CD4-positive, alpha-beta T cell treated with Interleukin-4 for 4 hours (primary cell): ENCODE measurements at places on chromosomes 7 and 10.

DNA sequence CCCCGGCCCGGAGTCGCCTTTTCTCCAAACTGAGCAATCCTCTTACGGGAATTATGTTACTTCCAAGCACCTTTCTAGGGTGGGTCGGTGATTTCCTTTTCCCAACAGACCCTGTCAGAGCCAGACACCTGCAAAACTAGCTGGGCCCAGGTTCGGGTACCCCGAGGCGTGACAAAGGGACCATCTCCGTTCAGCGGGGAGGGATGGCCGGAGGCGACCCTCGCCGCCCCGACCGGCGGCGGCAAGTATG lies 445 bp downstream of the PPA1 start:
- no peak for DNase-seq

- no peak for DNase-seq
Observed at GRCh38 chr10:93417266-93417665, 64.9 kb downstream of the MYOF start.

GRCh38 chr7:132102391-132102790 lies 473.9 kb downstream of the PLXNA4 start:
- DNase-seq, result no peak

- no peak for DNase-seq
Observed at GRCh38 chr7:92697414-92697813, 107.2 kb upstream of the FAM133B start.

- DNase-seq, result no peak
Observed at GRCh38 chr10:86698207-86698940, 30.1 kb downstream of the LDB3 start.

GRCh38 chr10:98090822-98091221 lies 43.6 kb upstream of the R3HCC1L start:
- DNase-seq, result no peak

DNA sequence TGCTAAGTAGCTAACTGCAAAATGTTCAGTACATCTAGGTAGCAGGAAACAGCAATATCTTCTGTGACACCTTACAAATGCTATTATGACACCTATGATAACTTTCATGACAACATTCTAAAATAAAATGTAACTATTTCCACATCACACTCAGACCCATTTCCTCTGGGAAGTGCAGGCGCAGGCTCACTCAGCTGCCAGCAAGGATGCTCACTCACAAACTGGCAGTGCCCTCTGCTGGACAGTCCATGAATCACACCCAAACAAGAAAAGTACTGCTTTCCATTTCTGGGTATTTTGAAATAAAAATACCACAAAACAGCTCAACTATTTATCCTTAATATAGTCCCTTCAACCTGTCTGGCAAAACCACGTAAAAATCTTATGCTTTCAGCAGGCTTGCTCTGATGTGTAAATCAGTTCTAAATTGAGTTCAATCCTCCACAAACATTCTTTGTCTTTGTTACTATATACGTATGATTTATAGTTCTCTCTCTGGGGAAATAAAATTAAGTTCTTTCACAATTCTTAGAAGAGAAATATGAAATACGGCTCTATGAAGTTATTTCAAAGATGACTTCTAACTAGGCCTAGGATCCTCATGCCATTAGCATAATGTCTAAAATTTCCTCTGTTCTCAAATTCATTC lies 176.6 kb downstream of the PARD3 start:
- DNase-seq, result peak; percentile 68

DNA sequence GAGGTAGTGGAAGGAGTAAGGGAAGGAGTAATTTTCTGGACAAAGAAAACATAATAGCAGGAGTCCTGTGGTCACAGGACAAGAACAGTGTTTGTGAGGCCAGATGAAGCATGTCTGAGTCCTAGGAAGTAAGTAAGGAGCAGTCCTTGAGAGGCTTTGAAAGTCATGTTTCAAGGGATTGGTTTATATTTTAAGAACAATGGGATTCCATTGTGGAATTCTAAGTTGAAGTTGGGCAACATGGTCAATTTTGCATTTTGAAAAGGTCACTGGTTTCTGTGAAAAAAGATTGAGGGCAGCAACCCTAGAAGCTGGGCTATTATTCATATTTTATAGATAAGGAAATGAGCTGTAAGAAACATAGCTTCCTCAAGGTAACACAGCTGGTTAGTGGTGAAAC lies 10.8 kb upstream of the SLC25A28 start:
- no peak for DNase-seq

DNA sequence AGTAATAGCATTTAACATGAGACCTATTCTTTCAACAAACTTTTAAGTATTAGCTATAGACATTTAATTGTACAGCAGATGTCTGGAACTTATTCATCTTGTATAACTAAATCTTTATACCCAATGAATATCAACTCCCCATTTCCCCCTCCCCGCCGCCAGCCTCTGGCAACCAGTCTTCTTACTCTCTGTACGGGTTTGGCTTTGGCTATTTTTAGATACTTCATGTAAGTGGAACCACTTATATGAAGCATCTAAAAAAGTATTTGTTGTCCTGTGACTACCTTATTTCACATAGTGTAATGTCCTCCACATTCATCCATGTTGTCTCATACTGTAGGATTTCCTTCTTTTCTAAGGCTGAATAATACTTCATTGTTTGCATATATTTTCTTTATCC lies 60.8 kb downstream of the RAB18 start:
- no peak for DNase-seq

GRCh38 chr10:69766161-69766910 lies 35.4 kb upstream of the COL13A1 start:
- DNase-seq, result no peak

DNA sequence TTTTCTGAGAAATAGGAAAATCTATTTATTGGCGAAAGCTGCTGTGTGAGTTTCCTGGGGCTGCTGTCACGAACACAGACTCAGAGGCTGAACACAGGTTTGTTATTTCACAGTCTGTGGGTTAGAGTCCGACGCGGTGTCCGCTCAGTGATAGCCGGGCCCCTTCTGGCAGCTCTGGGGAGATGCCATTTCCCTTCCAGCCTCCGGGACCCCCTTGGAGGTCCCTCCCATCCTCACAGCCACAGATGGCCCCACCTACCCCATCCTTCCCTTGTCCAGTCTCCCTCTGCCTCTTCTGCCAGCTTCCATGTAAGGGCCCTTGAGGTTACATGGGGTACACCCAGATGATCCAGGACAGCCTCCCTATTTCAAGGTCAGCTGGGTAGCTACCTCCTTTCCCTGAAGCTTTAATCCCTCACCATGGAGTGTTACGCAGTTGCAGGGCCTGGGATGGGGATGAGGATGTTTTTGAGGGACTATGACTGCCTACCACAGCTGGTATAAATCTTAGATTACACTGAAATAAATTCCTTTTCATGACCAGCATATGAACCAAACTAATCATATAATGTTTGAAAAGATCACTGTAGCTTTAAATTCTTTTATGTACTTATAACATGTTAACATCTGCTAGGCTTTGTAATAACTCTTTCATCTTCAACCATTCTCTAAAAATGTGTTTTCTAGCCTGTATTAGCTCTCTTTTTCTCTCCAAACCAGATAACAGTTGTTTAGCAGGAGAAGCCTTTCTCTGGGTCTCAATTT lies 98.5 kb downstream of the WDR37 start:
- DNase-seq, result no peak

GRCh38 chr7:1532456-1533254 lies 2.2 kb downstream of the MAFK start:
- DNase-seq, result peak; percentile 80

DNA sequence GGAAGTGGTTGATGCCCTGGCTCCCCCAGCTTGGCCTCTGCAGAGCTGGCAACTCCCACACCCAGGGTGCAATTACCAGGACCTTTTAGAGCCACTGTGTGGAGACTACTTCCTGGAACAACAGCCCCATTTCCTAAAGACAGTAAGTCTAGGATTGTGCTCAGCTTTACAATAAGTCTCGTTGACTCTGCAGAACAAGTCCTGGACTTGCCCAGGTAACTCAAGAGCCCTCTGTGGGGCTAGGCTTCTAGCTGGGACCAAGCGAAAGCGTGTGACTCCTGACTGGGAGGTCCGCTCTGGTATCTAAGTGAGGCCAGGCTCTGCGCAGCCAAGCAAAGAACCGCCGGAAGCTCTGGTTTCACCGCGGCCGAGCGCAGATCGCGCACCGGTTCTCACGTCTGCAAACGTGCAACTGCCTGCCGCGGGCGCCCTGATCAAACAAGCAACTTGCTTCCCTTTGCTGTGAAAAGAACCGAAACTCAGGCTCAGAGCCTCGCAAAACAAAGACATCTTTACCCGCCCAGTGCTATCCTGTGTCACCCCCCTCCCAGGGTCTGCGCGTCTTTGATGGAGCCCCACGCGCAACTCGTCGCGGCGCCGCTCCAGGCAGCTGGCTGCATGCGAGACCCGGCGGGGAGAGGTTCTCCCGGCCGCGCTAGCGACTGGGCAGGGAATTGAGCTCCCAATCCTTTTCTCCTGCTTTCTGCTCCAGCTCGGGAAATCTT lies 4.4 kb upstream of the PDLIM1 start:
- DNase-seq, result peak; percentile 30

DNA sequence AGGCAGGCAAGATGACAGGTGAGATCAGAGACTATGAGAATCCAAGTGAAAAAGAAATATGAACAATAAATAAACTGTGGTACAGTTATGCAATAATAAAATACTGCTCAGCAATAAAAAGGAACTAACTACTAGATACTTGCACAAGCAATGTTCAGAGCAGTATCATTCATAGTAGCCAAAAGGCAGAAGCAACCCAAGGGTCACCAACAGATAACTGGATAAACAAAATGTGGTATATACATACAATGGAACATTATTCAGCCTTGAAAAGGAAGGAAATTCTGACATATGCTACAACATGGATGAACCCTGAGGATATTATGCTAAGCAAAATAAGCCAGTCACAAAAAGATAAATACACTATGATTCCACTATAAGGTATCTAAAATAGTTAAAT lies 76.9 kb upstream of the KCNIP2 start:
- DNase-seq, result no peak

- no peak for DNase-seq
Observed at GRCh38 chr10:12013926-12014325, 28.7 kb downstream of the UPF2 start.

DNA sequence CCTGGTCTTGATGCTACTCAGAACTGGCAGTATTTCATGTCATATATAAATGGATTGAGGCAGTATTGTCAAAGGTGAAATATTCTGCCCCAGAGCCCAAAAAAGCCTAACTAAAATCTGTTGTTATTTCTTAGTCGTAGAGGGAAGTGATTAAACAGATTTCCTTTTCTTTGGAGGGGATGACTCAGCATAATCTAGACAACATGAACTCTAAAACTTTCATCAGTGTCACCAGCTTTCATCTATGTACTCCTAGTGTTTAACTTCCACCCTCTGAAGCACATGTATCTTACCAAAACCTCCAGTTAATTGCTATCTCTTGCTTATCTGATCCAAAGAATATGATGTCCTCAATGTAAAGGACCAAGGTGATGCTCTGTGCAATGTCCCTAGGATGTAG lies 97.1 kb upstream of the ARID5B start:
- DNase-seq, result no peak

DNA sequence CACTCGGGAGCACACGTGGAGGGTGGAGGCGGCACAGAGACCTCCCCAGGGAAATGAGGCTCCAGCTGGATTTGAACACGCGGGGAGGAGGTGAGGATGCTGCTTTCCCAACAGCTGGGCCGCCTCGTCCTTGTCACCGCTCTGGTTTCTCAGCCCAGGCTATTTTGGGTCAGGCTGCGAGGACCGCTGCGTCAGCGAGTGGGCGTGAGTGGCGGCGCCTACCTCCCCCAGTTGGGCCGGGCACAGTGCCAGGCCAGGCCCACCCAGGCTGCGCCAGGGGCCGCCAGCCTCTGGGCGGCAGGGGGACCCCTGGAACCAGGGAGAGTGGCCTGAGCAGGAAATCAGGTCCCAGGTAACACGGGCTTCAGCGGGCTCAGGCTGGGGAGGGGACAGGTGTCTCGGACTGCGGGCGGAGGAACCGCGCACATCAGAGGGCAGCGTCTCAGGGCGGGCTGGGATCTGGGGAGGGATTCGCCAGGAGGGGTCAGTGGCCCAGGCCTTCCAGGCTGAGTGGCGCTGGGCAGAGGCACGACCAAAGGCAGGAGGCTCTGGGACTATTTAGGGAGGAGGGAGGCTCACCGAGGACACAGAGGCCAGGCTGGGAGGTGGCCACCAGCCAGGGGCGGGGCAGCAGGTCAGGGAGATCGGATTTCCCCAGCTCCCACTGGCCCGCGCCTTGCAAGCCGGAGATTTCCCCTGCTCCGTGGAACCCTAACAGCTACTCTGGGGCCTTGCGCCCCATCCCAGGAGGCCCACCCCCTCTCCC lies 125.2 kb upstream of the RET start:
- DNase-seq, result no peak

DNA sequence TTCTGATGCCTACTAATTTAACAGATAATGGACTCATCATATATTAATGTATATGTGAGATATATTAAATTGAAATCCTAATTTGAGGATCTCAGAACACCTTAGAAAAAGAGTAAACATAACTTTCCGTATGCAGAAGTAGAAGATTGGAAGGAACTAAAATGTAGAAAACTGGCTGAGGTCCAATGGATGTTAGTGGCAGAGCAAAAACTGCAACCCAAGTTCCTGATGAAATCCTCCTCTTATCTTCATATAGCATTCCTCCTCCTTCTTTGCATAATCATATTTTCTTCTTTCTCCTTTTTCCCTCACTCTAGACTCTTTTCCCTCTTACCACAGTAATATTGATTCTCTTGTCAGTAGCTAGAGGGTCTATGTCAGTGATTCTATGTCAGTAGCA lies 6.0 kb downstream of the INA start:
- no peak for DNase-seq

- no peak for DNase-seq
Observed at GRCh38 chr10:35416619-35417312, 80.5 kb downstream of the CCNY start.

DNA sequence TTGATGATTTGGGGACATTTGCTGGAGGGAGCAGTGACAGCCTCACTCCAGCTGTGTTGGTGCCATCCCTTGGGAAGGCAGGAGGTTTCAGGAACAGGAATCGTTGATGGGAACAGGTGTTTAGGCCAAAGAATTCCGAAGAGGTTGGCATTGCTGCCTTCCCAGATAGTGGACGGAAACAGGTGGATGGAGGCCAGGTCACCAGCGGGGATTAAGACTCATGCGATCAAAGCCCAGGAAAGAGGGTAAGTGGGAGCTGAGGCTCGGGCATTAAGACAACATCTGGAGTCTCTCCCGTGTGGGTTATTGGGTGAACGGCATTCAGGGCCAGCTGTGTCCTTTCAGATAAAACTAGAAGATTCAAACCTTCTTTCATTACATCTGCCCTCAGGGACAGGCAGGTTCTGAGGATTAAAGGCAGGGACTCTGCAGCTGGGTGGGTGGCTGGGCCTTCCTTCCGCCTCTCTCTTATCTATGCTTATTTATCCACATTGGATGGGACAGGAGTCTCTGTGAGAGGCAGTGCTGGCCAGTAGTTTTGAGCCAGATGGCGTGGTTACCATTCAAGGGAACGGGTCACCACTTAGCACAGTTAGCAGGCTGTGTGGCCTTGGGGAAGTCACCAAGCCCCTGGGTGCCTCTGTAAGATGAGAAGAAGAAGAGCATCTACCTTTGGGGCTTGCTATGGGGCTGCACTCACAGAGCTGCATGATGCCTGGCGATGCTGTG lies 67.6 kb downstream of the INSIG1 start:
- no peak for DNase-seq

- DNase-seq, result no peak
Observed at GRCh38 chr10:75104842-75105241, 6.6 kb upstream of the SAMD8 start.
